ENCODE measurements at places on chromosomes 2 and 18.

GRCh38 chr2:26900831-26901321 lies 52.9 kb downstream of the DPYSL5 start:
- ATAC-seq: no peak

DNA sequence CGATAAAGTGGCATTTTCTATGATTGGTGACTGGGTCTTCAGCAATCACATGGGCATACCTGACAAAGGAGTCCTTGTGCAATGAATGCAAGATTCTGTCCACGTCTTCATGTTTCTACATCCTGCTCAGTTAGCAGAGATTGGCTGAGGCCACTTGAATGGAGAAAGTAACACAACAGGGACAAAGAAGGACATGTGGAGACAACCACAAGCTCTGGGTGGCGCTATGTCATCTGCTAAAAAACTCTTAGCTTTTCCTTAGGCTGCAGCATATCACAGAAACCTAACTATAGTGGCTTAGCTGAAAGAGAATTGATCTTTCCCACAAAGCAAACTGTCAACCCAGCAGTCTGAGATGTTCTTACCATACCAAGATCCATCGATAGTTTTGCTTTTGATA lies 1109.7 kb downstream of the SOCS6 start:
- peak; percentile 92 for ATAC-seq

GRCh38 chr2:160751021-160751420 lies 257.4 kb upstream of the RBMS1 start:
- ATAC-seq: no peak

GRCh38 chr2:88117973-88118372 lies 9.9 kb downstream of the FABP1 start:
- ATAC-seq: no peak

GRCh38 chr2:28164280-28164801 lies 228.3 kb upstream of the FOSL2 start:
- peak; percentile 61 for ATAC-seq

GRCh38 chr2:43800894-43801293 lies 27.1 kb downstream of the DYNC2LI1 start:
- no peak for ATAC-seq

GRCh38 chr18:11368020-11368419 lies 218.7 kb upstream of the PIEZO2 start:
- no peak for ATAC-seq

- ATAC-seq: no peak
These were observed 34.2 kb upstream of the SPRED2 start for GRCh38 chr2:65466551-65466950.

DNA sequence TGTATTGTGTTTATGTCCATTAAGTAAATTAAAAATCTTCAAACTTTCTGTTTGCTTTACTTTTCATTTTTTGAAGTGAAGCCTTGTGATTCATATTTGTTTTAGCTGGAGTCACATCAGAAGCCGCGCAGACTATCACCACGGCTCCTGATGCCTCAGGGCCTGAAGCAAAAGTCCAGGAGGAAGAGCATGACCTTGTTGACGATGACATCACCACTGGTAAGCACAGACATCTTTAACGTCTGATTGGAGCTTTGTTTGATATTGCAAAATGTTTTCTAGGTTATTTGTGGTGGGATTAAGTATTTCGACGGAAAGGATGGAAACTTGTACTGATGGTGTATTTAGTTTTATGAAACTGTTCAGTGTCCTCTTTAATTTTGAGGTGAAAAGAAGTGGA lies 164.8 kb downstream of the WDR7 start:
- ATAC-seq: no peak

- ATAC-seq: no peak
These were observed 437.4 kb upstream of the SALL3 start for GRCh38 chr18:78542204-78542603.

GRCh38 chr2:204550751-204551511 lies 5.7 kb downstream of the PARD3B start:
- peak; percentile 85 for ATAC-seq

DNA sequence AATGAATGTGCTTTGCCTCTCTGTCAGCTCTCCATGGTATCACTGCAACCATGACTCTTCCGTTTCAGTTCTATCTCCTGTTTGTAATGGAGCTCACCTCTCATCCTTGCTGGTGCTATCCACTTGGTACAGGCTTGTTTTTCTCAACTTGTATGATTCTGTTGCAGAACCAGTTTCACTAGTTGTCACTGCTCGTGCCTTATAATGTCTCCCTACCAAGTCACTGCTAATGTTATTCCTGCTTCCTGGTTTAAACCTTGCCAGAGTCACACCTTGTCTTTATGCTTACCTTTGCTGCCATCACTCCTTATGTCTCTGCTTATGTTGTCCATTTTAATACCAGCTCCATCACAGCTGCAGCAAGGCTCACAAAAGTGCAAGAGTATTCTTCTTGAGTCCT lies 1191.0 kb upstream of the LRRTM1 start:
- no peak for ATAC-seq

DNA sequence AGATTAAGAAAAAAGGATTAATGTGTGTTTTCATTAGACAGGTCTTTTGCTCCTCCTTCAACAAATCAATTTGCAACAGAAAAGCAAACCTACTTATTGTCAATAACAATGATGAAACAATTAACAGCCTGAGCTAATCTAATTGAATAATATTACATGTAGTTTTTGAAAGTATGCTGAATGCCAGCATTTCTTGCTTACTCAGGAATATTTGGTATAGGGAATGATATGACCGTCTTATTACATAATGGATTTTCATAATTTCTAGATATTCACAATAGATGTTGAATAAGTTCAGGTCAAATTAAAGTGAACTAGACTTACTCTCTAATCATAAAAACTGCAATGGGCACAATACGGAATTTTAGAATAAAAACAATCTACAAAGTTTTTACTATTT lies 1493.8 kb upstream of the NXPH2 start:
- ATAC-seq: no peak

DNA sequence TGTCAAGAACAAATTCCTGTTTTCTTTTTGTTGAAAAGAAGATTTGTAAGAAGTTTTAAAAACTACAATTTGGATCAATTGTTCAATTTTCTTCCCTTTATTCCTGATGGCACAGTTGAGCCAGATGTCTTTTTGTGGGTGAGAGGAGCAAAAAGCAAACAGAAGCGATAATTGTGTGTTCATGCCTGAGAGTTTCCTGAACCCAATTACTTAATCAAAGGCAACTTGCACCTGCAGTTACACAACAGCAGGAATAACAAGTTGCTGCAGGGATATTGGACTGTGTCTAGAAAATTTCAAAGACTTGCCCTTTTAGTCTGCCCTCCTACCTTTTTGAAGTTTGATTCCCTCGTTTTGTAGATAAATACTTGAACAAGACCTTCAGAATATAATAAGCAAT lies 383.6 kb downstream of the DSEL start:
- ATAC-seq: no peak

DNA sequence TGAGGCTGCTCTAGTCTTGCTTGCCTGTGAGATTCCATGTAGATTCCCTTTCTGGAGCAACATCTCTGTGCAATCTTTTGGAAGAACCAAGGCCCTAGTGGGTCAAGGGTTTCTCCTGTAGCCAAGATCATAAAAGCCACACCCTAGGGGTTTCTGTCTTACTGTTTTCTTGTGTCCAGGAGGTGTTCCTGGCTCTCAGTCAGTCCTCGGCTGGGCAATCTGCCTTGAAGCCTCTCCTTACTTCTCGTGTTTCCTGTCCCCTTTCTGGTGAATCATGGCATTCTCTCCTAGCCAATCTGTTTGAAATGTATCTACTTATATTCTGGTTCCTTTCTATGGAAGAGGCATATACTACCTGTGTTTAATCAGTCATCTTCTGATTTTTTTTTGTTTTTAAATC lies 484.8 kb upstream of the UBE2E3 start:
- ATAC-seq: no peak

GRCh38 chr2:222127660-222128059 lies 171.1 kb downstream of the PAX3 start:
- ATAC-seq: no peak

DNA sequence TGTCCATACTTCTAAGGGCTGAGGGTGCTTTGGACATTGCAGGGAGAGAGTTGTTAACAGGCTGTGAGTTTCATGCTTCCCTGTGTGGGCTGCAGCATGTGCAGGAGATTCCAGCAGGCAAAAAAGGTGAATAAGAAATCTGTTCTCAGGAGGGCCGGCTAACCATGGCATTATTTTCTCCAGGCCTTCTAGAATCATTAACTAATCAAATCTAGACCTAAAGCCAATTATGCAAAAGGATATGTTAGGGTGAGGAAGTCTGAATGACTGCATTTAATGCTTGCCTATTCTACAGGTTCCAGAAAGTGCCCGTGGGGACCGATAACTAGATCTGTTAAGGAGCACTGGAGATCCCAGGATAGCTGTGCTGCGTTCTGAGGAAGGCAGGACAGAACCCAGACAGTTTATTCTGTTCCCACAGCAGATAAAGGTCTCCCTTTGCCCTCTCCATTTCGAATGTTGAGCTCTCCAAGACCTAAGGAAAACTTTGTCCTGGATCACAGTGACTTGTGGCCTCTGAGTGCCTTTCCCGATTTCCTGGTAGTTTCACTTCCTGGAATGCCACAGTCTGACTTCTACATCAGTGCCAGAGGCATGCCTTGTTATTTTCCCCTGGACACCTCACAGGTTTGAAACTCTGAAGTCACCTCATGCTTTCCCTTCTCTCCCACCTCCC lies 50.0 kb upstream of the ZFP36L2 start:
- ATAC-seq: peak; percentile 20

- peak; percentile 15 for ATAC-seq
These were observed 165.8 kb downstream of the TNS1 start for GRCh38 chr2:217836901-217837491.

GRCh38 chr2:238403632-238404405 lies 22.9 kb upstream of the ASB1 start:
- no peak for ATAC-seq

GRCh38 chr2:215799194-215799593 lies 214.2 kb downstream of the MREG start:
- no peak for ATAC-seq

GRCh38 chr18:50638016-50638883 lies 78.4 kb downstream of the MAPK4 start:
- no peak for ATAC-seq

DNA sequence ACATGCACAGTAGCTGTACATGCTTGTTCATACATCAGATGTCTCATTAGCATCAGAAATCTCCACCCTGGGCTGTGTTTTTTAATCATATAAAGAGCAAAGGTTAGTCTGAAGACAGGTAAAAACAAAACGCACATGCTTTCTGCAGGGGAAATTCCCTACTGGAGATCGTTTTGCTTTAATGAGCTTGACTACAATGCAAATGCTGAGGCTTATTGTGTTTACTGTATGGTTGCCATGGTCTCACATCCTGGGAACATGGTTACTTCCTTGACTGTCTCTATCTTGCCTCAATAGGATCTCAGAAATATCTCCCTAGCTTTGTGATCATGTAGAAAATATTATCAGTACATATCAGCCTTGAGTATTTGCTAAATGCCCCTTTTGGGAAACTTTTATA lies 336.5 kb upstream of the TFPI start:
- no peak for ATAC-seq

DNA sequence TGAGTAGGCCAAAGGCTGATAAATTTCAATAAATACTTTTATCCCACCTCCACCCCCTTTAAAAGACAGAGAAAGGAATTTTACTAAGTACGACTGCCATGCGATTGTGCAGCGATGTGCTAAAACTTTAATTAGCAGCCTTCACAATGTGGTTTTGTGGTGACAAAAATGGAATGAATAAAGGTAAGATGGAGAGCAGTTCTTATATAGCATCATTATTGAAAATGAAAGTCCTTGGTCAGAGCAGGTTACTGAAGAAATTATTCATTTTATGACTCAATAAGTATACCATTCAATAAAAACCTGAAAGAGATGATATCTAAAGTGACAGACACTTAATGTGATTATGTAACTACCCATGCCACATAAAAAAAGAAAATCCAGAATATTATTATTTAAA lies 33.2 kb upstream of the MTIF2 start:
- no peak for ATAC-seq

DNA sequence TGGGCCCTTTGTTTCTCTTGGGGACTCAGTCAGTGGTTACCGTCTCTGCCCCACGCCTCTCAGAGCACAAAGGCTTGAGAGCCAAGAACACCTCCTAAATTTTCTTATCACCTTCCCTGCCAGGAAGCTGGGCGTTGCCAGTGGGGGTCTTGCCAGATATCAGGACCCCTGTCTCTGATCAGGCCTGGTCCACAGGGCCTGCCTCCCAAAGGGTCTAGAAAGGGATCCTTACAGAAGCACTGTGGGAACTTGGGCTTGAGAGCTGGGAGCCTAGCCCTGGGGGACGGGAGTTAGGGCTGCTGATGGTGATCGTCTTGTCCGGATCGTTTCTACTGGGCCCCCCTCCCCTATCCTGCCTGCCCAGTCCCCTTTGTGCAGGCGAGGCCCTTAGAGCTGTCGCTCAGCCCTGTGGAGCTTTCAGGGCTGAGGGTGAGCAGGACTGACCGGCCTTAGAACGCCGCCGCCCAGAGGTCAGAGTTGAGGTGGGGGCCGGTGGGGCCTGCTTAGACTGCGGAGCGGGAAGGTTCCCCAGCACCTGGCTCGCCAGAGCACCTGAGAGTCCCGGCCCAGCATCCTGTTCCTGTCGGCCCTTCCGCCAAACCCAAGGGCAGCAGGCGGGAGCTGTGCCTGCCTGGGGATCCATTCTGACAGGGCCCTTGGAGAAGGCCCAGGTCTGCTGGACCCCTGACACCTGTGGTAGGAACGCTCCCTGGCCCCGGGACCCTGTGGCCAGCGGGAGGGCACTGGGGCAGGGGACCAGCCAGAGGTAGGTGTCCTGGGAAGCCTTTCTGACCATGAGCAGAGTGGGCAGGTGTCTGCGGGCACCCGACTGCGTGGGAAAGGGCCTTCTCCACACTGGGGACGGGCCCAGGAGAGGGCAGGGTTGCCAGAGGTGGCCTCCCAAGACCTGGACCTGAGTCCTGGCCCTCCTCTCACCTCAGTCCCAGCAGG lies 956 bp downstream of the ESPNL start:
- no peak for ATAC-seq

DNA sequence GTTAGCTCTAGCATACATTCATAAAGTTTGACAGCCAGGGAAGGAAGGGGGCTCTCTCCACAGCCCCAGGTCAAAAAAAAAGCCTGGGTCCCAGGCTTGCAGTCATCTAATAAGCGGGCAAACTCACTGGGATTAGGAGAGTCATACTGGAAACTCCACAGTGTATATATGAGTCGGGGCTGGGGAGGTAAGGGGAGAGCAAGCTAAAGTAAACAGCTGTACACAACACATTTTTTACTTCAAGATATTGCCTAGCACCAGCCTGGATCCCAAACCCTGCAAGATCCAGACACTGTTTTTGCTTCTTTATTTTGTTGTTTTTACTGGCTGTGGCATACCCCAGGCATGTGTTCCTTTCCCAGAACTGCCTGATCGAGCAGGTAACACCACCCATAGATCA lies 291.3 kb upstream of the TANK start:
- ATAC-seq: peak; percentile 27

DNA sequence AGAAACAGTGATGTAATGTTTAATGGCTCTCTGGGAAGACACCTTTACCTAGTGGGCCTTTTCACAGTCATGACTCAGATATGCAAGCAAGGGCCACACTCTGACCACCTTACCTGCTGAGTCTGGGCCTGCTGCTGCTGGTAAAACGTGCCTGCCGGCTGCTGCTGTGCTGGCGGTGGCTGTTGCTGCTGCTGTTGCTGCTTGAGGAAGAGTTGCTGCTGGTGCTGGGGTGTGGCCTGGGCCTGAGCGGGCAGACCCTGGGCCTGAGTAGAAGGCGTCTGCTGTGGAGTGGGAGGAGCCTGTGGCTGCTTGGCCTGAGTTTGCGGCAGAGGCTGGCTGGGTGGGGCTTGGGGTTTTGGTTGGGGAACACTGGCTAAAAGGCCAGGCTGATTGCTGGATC lies 81.6 kb upstream of the NFU1 start:
- no peak for ATAC-seq

GRCh38 chr18:28108814-28109213 lies 68.1 kb downstream of the CDH2 start:
- peak; percentile 6 for ATAC-seq

- ATAC-seq: no peak
These were observed 152.2 kb downstream of the ESCO1 start for GRCh38 chr18:21448299-21448698.
